ENCODE measurements at places on chromosomes 6 and 20.

- DNase-seq: no peak
Observed at GRCh38 chr20:49540687-49541435, 27.1 kb downstream of the PTGIS start.

GRCh38 chr6:138028893-138029292 lies 78.3 kb downstream of the PERP start:
- DNase-seq: no peak

GRCh38 chr6:52540286-52540902 lies 36.5 kb downstream of the TRAM2 start:
- DNase-seq: no peak

GRCh38 chr6:73888050-73888449 lies 192.0 kb downstream of the CD109 start:
- DNase-seq: no peak

DNA sequence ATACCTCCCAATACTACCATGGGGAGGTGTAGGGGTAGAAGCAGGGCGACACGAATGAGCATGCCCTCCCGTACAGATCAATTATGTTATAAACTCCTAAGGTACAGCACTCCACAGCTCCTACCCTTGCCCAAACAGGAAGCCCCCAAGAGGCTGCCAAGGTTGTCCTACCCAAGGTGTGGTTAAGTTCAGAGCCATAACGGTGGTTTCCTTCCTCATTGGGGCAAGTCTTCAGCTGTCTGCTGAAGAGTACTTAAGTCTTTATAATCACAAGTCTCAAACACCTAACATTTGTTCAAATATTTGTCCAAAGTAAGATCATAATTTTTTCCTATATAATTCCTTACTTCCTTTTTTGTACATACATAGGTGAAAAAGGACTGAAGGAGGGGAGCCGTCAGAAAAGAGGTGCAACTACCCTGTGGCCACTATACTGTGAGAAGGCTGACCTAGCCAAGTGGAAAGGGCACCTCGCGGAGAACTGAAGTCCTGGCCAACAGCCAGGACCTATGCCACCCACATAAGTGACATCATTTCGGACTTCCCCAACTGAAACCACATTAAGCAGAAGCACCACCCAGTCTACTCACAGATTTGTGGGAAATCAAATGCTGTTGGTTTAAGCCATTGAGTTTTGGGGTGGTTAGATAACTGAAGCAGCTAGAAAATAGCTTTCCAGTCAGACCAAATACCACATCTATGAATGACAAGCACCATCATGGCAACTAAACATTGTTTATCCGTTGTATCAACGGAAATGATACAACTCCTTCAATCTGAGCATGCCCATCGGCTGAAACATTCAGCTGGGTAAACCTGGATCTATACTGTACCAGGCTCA lies 2.9 kb upstream of the RAB22A start:
- peak; percentile 89 for DNase-seq

DNA sequence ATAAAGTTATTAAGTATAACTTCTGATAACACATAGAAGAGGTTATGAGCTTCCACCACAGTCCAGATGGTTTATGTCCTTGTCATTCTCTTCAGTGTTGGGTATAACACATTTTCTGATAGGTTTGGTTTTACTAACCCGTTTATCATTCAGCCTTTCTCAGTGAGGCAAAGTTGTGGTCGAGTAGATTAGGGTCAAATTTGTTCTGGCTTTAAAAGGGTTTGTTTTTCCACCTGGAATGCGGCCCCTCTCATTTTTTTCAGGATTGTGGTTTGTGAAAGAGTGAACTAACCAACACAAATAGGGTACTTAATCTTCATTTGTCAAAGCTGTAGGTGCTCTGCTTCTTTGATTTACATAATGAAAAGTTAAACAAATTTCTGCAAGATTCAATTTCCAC lies 204.2 kb upstream of the ASCC3 start:
- DNase-seq: no peak

- no peak for DNase-seq
Observed at GRCh38 chr6:39836606-39837005, 44.4 kb downstream of the DAAM2 start.

- DNase-seq: no peak
Observed at GRCh38 chr6:156971153-156971885, 194.1 kb downstream of the ARID1B start.

GRCh38 chr6:5438922-5439584 lies 177.7 kb downstream of the FARS2 start:
- no peak for DNase-seq

DNA sequence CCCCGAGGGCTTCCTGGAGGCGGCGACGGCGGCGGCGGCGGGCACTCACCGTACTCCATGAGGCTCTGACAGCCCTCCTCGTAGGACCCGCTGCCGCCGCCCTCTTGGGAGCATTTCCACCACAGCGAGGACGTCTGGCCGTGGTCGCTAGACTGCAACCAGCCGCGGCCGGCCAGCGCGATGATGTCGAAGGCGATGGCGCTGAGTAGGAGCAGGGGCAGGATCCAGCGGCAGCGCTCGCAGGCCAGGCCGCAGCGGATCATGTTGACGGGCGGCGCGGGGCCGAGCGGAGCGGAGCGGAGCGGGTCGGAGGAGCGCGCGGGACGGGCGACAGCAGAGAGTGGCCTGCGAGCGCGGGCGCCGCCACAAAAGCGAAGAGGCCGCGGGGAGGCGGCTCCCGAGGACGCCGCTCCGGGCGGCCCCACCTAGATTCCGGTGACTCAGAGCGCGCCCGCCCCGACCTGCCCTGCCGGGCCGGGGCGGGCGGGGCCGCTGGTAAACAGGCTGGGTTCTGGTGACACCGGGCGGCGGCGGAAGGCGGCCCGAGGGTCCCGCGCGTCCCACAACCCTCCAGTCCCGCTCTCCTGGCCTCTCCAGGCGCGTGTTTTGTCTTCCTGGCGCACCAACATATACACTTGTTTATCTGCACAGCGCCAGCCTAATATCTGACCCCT lies at the start of gene PERP:
Gene PERP (minus strand): TSS at position 342 of the 674 bp plus-strand sequence. CDS start 79 bp downstream, at position 263.
- DNase-seq: no peak

Data from Jurkat, Clone E6-1 (cell line).